Activated gamma-delta T cell treated with anti-CD3 and anti-CD28 coated beads, Interleukin-2, amount 50 U/mL, for 16 hours (primary cell): ENCODE measurements at places on chromosomes 7 and 10.

GRCh38 chr10:95356190-95356955, 65.6 kb upstream of the PDLIM1 start:
- no peak for DNase-seq

DNA sequence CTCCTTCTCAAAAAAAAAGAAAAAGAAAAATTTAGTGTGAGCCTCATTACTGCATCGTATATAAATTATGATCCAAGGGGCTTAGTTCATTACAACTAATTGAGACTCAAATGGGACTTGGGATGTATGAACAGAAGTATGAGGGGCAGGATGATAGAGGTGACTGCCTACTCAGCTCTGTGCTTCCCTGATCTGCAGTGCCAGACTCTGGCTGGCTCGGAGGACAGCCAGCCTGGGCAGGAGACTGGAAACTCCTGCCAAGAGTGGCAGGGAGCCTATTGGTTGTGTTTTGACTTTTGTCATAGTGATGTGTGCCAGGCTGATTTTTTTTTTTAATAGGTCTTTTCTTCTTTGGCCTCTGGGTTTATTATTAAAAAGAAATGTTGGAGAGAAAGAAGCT, 73.8 kb upstream of the GTF2IRD1 start:
- DNase-seq: no peak

DNA sequence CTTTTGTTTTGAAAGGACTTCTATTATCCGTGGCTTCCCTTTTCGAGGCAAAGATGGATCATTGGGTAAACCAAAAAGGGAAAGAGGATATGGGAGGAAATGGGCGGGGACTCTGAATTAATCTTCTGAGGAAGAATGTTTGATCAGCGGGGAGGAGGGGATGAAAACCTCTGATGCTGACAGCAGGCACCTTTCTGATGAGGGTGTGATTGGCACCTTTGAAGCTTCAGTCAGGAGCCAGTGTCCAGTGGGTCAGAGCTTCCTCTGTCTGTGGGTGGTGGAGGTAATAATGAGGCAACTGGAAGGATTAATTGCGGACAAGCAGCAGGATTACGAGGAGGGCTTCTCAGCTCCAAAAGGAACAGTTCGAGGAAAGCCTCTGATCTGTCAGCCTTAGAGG, 877.6 kb downstream of the LRMDA start:
- no peak for DNase-seq

DNA sequence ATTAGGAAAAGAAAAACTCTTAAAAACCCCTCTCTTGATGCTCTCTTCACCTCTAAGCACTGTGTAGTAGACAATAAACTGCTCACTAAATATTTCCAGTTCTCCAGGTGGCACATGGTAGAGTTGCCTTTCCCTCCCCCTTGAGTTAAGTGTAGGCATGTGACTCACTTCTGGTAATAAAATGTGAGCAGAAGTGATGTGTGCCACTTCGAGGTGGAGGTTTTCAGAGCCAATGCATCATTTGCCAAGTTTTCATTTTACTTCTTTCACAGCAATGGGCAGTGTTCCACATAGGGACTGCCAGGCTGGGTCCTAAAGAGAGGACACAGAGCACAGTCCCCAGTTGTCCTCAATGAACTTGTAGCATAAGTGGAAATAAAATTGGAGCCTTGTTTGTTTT, 131.6 kb upstream of the NPY start:
- no peak for DNase-seq

DNA sequence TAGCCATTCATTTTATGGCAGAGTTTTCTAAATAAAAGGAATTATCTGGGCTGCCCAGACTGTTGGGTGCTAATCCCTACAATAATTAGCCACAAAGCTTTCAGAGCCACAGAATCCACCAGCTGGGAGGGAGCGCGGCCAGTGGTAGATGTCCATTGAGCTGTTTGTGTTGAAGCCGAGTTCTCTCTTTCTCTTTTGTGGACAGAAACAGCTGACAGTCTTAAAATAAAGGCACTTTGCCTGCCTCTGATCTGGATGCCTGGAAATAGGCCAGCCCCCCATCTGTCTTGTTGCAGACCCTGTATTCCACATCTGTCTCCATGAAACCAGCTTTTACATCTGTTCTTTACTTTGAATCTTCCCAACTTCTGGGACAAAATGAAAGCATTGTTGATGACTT, 66.1 kb downstream of the MTPN start:
- no peak for DNase-seq

GRCh38 chr10:24551161-24551560, 172.5 kb downstream of the ARHGAP21 start:
- DNase-seq: no peak

DNA sequence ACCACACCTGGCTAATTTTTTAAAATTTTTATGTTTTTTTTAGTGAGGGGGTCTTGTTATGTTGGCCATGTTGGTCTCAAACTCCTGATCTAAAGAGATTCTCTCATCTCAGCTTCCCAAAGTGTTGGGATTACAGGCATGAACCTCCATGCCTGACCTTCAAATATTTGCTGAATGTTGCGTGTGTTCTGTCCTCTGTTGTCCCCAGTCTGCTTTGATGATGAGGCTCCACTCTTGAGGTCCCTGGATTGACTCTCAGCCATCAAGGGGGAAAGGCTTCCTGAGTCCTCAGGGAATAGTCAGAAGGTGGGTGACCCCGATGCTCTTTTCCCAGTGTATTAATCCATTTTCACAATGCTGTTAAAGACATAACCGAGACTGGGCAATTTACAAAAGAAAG, 26.0 kb downstream of the LYZL2 start:
- DNase-seq: no peak

- no peak for DNase-seq
Measured at GRCh38 chr10:95504246-95504691, 56.9 kb downstream of the SORBS1 start.

DNA sequence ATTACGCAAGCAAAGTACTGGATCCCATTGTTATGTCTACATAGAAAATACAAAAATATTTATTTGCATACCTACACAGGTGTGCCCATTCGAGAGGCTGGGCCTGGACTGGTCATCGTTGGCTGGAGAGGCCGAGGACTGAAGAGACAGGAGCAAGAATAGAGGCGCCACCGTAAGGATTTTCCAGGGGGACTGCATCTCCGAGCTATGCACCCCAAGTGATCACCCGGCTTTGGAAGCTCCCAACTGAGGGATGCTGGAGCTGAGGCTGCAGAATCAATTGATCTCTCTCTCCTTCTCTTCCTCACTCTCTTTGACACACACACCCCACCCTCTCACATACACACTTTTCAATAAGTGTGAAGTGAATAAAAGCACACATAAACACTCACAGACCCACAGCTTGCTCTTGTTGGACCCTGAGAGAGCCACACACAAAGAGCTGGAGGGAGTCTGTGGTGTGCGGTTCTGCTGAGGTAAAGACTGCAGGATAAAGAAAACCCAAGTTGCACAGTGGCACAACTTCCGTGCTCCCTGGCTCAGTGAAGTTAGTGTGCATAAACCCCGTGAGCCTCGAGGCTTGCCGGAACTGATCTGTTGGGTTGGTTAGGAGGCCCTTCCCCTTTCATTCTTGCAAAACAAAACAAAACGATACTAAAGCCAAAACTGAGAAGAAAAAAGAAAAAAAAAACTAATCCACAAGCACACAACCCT, at the start of gene AOAH:
Gene AOAH, minus strand, starts transcription at position 544 of the 714 bp plus-strand sequence. Its CDS starts 346 bp downstream, at position 198.
- peak; percentile 62 for DNase-seq

DNA sequence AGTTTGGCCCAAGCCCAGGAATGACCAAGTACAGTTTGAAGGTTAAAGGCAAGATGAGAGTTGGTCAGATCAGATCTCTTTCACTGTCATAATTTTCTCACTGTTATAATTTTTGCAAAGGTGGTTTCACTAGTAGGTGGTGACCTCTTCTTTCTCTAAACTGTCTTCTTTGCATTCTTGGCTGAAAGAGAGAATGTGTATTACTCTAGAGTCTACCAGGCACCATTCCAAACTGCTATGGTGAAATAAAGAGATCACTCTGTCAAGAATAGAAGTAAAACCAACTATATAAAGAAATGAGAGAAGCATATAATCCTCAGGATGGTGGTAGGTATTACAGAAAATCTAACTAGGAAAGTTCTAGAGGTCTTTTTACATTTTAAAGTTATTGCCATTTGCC, 72.7 kb downstream of the DYNC1I1 start:
- no peak for DNase-seq

DNA sequence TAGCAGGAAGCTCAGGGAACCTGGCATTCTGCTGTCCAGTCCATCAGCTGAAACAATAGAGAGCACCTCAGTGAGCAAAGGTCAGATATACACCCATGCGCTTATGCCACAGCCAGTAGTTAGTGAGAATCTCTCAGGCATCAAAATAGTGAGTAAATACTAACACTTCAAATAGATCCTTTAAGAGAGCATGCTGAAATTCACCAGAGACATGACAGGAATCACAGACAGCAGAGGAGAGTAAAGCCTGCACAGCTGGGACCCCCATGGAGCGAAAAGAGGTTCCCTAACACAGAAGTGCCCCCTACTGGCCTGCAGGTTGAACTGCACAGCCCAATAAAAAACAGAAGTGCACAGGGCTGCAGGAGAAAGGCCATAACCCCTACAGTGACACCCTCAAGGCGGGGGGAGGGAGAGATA, 57.6 kb upstream of the ANTXRL start:
- DNase-seq: no peak

- DNase-seq: no peak
Measured at GRCh38 chr7:37390114-37390513, 58.5 kb downstream of the ELMO1 start.

GRCh38 chr10:944034-944831, 12.7 kb upstream of the LARP4B start:
- DNase-seq: no peak

DNA sequence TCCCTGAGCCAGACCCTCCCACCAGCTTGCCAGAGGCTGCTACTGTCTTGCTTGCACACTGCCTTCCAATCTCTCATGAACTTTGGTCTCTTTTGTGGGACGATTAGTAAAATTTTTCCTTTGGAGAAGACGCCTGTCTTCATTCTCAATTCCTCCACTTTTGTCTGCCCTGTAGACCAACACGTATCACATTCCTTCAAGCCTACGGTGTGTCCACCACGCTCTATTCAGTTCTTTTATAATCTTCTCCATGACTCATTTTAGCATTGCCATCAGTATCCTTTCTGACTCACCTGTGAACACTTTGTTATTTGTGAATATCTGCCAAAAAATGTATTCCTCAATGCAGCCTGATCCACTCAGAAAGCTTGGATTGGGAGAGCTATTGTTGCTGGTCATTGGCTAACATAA, 1.4 kb downstream of the GIMAP5 start:
- no peak for DNase-seq

DNA sequence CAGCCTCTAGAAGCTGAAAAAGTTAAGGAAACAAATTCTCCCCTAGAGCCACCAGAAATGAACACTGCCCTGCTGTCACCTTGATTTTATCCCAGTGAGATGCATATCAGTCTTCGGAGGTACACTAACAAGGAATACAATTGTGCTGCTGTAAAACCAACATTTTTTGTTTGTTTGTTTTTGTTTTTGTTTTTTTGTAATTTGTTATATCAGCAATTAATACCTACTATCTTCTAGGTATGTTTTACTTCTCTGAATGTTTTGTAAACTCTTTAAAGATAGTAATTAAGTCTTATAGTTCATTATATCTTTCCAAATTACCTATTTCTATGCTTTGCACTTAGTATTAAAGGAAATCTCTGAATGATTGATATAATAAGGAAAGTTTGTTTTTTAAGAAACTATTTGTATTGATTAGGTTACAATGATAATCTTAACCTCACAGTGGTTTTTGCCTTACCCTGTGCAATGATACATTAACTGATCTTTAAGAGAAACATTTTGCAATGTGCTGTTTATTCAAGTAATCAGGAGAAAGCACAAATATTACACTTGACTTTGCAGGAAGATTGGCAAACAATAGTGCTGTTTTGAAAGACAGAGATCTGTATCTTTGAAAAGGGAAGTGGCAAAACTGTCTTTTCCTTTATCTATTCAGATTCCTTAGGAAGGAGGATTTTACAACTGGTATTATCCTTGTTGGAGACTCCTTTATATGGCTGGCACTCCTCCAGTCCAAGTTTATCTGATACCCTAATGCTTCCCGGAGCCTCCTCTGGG, 11.3 kb upstream of the HGF start:
- DNase-seq: no peak

- DNase-seq: no peak
Measured at GRCh38 chr7:70764701-70765208, 367.2 kb upstream of the GALNT17 start.

DNA sequence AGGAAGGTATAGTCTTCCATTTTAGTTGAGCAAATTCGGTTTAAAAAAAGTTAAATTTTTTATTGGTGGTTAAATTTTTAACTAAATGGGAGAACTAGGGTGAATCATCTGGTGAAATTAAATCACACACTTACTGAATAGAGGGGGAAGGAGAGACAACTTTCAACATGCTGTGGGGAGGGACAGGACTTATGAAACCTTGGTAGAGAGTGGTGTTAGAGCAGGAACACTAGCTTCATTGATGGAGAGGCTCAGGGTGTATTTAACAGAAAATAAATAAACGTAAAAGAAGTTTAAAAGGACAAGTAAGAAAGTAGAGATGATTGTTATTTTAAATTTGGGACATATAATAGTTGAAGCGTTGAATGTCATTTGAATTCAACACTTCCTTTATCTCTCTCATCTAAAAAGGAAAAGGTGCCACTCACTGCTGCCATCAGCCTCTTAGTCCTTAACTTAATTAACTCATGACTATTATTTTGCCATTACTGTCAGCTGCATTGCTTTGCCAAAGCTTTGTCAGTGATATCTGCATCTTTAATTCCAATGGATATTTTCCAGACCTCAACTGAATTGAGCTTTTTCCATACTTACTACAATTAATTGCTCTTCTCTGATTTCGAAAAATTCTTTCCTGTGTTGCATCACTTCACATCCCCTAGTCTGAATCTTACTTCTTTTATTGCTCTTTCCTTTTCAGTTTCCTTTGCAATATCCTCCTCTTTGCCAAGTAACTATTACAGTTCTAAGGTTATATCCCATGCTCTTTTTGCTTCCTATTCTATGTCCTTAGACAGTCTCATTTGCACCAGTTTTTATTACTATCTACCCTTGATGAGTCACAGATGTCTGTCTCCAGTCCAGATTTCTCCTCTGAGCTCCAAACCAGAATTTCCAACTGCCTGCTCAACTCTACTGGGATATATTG, 71.7 kb downstream of the GNAT3 start:
- no peak for DNase-seq
